ENCODE measurements at places on chromosomes 6 and 20.

DNA sequence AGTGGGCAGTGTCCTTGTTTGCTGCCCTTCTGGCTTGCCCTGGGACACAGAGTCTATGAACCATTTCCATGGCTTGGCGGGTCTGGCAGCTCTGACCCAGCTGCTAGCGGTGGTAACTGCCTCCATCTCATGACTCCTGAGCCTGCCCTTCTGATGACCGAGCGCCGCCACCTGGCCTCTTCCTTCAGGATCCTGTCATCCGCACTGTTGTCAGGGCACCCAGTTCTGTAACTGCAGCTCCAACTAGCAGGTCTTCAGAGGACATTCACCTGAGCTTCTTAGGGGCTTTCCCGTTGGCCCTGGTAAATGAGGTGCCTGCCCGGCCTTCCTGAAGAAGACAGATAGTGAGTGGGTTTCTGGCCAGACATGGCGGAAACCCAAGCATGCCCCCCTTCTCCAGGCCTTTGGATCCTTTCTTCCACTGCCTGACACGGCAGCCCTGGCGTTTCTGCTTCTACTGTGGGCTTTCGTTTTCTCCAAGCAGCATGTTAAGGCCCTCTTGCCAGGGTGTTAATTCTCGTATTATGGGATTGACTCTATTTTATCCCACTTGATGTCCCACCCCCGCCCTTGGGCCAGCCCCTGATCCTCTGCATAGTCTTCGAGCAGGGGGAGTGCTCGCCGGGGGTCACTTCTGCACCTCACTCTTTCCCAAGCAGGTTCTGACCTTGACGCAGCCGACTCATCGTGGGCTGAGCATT, 24.7 kb downstream of the PACSIN1 start:
- H3K27ac ChIP-seq: no peak overlapping the region
- no peak for ATAC-seq
- H3K27me3 ChIP-seq: no peaks in the 10 kb centered on the region
- peaks cover 5% of the 10 kb centered on the region for H3K4me1 ChIP-seq
- H3K4me3 ChIP-seq: no peak overlapping the region
- no peaks in the 10 kb centered on the region for H3K36me3 ChIP-seq

GRCh38 chr6:45438151-45438550, 60.4 kb upstream of the SUPT3H start:
- no peak overlapping the region for H3K4me3 ChIP-seq
- no peak for ATAC-seq
- no peaks in the 10 kb centered on the region for H3K36me3 ChIP-seq
- no peaks in the 10 kb centered on the region for H3K27me3 ChIP-seq

GRCh38 chr6:79225717-79226599, 8.5 kb downstream of the HMGN3 start:
- H3K36me3 ChIP-seq: peaks cover 20% of the 10 kb centered on the region
- ATAC-seq: no peak
- H3K27me3 ChIP-seq: no peaks in the 10 kb centered on the region
- H3K4me1 ChIP-seq: peaks cover under 1% of the 10 kb centered on the region
- no peak overlapping the region for H3K27ac ChIP-seq

DNA sequence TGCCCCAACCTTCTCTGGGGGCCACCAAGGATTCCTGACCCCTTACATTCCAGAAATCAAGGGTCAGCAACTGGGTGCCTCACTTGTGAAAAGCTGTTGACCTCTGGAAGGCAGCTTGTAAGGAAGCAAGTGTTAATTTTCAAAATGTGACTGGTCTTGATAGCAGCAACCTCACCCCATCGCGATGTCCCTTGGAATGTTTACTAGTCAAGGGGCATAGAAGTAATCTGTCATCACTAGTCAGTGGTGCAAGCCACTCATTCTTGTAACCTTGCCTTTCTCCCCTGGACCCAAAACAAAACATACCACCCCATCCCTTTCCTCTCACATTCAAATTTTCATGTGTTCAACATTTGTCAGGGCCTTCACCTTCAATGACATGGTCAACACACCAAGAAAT, 30.5 kb downstream of the TBX18 start:
- H3K27ac ChIP-seq: no peak overlapping the region
- H3K4me1 ChIP-seq: no peaks in the 10 kb centered on the region
- no peak for ATAC-seq
- no peak overlapping the region for H3K4me3 ChIP-seq
- no peaks in the 10 kb centered on the region for H3K36me3 ChIP-seq

DNA sequence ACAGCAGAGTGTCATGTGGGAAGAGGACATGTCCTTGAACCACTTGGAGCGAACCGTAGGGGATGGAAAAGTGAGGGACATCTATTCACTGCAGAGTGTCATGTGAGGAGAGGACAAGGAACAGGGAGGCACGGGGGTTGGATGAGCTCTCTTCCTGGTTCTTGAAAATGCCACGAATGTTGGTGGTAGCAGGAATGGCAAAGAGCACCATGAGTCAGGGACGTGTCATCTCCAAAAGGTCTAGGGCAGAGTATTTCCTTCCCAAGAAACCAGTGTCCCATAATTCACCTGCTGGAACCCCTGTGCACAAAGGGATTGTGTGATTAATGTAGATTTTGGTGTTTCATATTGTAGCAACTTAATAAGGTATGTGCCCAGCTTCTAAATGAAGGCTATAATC, 136.8 kb downstream of the BFSP1 start:
- H3K27me3 ChIP-seq: peaks cover 9% of the 10 kb centered on the region
- no peak overlapping the region for H3K4me3 ChIP-seq
- no peaks in the 10 kb centered on the region for H3K4me1 ChIP-seq

DNA sequence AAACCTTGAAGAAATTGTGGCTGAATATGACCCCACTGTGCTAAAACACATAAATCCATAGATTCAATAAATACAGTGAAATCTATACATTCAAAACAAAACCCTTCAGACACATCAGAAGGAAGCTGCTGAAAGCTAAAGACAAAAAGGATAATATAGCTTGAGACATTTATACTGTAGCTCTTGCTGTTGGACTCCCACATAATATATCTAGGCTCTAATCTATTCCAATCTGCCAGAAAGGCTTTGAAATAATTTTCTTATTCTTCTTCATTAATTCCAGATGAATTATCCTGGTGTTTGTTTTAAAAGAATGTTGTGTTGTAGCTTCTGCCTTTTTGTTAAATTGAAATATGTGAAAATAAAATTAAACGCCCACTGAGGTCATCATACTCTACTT, 454.0 kb downstream of the EYS start:
- H3K36me3 ChIP-seq: no peaks in the 10 kb centered on the region
- H3K4me1 ChIP-seq: no peaks in the 10 kb centered on the region
- no peak overlapping the region for H3K4me3 ChIP-seq
- H3K27me3 ChIP-seq: no peaks in the 10 kb centered on the region
- H3K27ac ChIP-seq: no peak overlapping the region
